ENCODE measurements at places on chromosomes 12 and 14.

GRCh38 chr14:39050389-39050788 is 52.6 kb downstream of the SEC23A start:
- no peak for DNase-seq

GRCh38 chr12:40693207-40693821 is 1.1 kb downstream of the CNTN1 start:
- no peak for DNase-seq

DNA sequence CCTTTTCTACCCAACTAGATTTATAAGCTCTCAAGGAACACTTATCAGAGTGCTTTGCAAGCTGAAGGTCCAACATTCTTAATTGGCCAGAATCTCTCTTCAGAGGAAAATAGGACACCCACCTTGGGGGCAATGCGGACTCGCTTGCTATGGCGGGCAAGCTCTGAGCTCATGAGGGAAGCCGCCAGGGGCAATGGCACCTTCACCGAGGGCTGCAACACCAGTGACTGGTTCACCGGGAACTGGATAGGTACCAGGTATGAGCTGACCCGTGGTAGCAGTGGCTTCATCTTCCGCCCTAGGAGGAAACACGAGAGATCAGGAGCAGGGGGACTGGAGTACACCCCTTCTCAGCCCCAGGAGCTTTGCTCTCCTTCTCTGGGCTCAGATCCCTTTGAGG is 7.4 kb upstream of the TEX52 start:
- no peak for DNase-seq

GRCh38 chr12:52279422-52280318 is 5.2 kb downstream of the KRT86 start:
- DNase-seq, result no peak

DNA sequence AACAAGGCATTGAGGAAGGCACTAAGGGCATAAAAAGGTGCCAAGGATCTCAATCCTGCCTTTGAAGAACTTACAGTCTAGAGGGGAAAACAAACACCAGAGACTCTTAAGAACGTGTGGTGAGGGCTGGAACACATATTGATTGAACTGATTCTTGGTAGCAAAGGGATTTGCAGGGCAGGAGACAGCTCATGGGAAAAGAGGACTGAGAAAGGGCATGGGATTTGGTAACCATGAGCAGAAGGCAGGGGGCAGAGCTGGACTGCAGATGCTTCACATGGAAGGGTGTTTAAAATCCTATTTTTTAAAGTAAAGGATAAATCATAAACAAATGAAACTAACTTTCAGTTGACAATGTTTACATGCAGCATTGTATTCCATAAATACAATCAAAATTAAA is 203.1 kb downstream of the ITPR2 start:
- no peak for DNase-seq

GRCh38 chr12:100793182-100793581 is 1.4 kb upstream of the ANO4 start:
- DNase-seq, result no peak

GRCh38 chr14:52111583-52111982 is 42.7 kb upstream of the NID2 start:
- no peak for DNase-seq

DNA sequence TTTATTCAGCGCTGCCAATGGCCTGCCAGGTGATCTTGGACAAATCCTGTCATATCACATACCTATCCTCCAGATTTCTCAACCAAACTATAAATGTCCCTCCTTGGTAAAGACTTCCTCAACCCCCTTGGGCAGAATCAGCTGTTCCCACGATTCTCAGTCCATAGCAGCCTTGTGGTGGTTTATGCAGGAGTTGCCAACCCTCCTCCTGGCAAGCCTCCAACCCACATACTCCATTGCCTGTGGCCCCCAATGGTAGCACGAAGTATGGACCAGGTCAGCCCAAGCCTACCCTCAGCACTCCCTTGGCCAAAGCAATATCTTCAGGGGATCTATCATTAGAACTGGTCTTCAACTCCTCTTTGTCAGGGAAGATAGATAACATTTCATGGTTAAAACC is 27.0 kb downstream of the FBLN5 start:
- no peak for DNase-seq

- DNase-seq, result no peak
Observed at GRCh38 chr14:65144170-65144569, 41.9 kb upstream of the MAX start.
